ENCODE measurements at places on chromosomes 6 and 20. TPM values are rescaled to one million over a fixed set of nuclear protein-coding genes. Genes with fewer than 3 reads are reported as not detected.

The RIPPLY2 gene
- total RNA-seq: not detected

The RCAN2 gene
- total RNA-seq: 0.44 TPM

DNA sequence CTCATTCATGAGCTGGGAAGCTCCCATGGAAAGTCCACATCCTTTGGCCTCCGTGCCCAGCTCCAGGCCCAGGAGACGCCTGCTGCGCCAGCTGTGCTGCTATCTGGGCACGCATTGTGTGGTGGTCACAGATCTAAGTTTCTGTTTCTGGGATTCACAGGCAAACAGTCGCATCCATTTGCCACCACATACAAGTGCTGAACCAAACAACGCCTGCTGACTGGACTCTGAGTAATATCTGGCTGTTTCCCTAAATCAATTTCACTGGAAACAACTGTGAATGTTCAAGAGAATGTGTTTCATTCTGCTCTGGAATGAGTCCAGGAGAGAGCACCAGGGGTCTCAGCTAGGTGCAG lies 45.5 kb downstream of the IRF4 start:
- H3K27ac ChIP-seq: no peak overlapping the region
- H3K27me3 ChIP-seq: peaks cover 16% of the 10 kb centered on the region
- H3K36me3 ChIP-seq: no peaks in the 10 kb centered on the region
- no peaks in the 10 kb centered on the region for H3K4me1 ChIP-seq
- no peak for DNase-seq
- no peak overlapping the region for H3K4me3 ChIP-seq

- no peak overlapping the region for H3K27ac ChIP-seq
- no peak for DNase-seq
- no peak overlapping the region for H3K4me3 ChIP-seq
- no peaks in the 10 kb centered on the region for H3K27me3 ChIP-seq
- peaks cover 9% of the 10 kb centered on the region for H3K36me3 ChIP-seq
Observed at GRCh38 chr6:163545370-163545769, 130.9 kb downstream of the QKI start.

- H3K27me3 ChIP-seq: peaks cover 16% of the 10 kb centered on the region
- no peak for DNase-seq
- H3K4me1 ChIP-seq: no peaks in the 10 kb centered on the region
- no peak overlapping the region for H3K4me3 ChIP-seq
- H3K36me3 ChIP-seq: no peaks in the 10 kb centered on the region
Observed at GRCh38 chr20:48776306-48776705, 51.5 kb downstream of the PREX1 start.

DNA sequence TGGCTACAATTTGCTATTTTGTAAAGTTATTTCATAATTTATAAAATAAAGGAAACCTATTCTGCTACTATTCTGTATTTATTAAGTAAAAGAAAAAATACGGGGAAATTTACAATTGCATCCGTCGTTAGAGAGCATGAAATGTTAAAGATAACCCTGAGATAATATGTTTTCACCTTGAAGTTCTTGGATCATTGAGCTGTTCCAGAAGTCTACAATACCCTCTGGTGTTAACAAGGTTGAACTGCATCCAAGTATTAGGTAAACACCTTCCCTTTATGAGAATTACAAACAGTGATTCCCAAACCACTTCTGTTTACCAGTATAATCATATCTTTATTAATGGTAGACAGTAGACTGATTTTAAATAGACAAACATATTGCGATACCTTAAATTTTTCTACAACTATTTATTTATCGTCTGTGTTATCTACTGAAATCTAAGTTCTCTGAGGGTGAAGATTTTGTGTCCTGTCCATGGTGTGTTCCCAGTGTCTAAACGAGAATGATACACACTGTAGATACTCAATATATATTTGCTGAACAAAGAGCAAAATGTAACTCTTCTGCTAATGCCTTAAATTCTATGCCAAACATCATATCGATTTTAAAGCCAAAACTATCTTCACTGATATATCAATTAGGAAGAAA lies 28.2 kb downstream of the TBC1D32 start:
- no peak overlapping the region for H3K4me3 ChIP-seq
- H3K36me3 ChIP-seq: no peaks in the 10 kb centered on the region
- DNase-seq: peak; percentile 49
- H3K4me1 ChIP-seq: no peaks in the 10 kb centered on the region
- H3K27me3 ChIP-seq: no peaks in the 10 kb centered on the region
- no peak overlapping the region for H3K27ac ChIP-seq

The KCNB1 gene
- not detected for total RNA-seq

The SLC17A3 gene
- total RNA-seq: not detected

- no peaks in the 10 kb centered on the region for H3K27me3 ChIP-seq
- no peak for DNase-seq
- no peak overlapping the region for H3K27ac ChIP-seq
- H3K36me3 ChIP-seq: no peaks in the 10 kb centered on the region
- H3K4me1 ChIP-seq: no peaks in the 10 kb centered on the region
Observed at GRCh38 chr20:10873026-10873425, 199.2 kb upstream of the JAG1 start.

The E2F3 gene
- 20.0 TPM for total RNA-seq

- no peaks in the 10 kb centered on the region for H3K27me3 ChIP-seq
- no peaks in the 10 kb centered on the region for H3K36me3 ChIP-seq
- peak overlapping the region; percentile 49 for H3K27ac ChIP-seq
- H3K4me1 ChIP-seq: peaks cover 55% of the 10 kb centered on the region
Observed at GRCh38 chr6:150252714-150253444, 110.0 kb downstream of the PPP1R14C start.

The LPA gene
- not detected for total RNA-seq

The OR12D3 gene
- total RNA-seq: not detected

The HSPA1A gene
- total RNA-seq: 385 TPM
